ENCODE measurements at places on chromosomes 7 and 10. TPM values are rescaled to one million over a fixed set of nuclear protein-coding genes. Genes with fewer than 3 reads are reported as not detected.

SEMA4G gene
- 1.7 TPM for polyA plus RNA-seq

KCND2 gene
- polyA plus RNA-seq: 11.0 TPM

CYP3A4 gene
- not detected for polyA plus RNA-seq

MINDY3 gene
- polyA plus RNA-seq: 56.5 TPM

OPN4 gene
- polyA plus RNA-seq: not detected

HHEX gene
- not detected for polyA plus RNA-seq

ASB4 gene
- 0.11 TPM for polyA plus RNA-seq

FBXO24 gene
- polyA plus RNA-seq: 0.52 TPM

XRCC2 gene
- 1.2 TPM for polyA plus RNA-seq

TFPI2 gene
- not detected for polyA plus RNA-seq

TSPAN12 gene
- polyA plus RNA-seq: 2.2 TPM

SLIT1 gene
- polyA plus RNA-seq: 13.5 TPM

HTR5A gene
- polyA plus RNA-seq: 0.14 TPM

SVOPL gene
- polyA plus RNA-seq: 3.0 TPM

PON1 gene
- polyA plus RNA-seq: not detected

RELN gene
- polyA plus RNA-seq: 169 TPM

CCDC172 gene
- polyA plus RNA-seq: not detected

ALOX5 gene
- polyA plus RNA-seq: not detected

EBLN1 gene
- not detected for polyA plus RNA-seq

HABP2 gene
- not detected for polyA plus RNA-seq

C10orf62 gene
- polyA plus RNA-seq: not detected

SLC39A12 gene
- polyA plus RNA-seq: not detected

TNPO3 gene
- 47.7 TPM for polyA plus RNA-seq

H2BK1 gene
- polyA plus RNA-seq: not detected

TMEM229A gene
- 0.31 TPM for polyA plus RNA-seq

DENND2A gene
- polyA plus RNA-seq: 21.7 TPM

CUZD1 gene
- polyA plus RNA-seq: not detected

FEZF1 gene
- polyA plus RNA-seq: 1.1 TPM

ZNF365 gene
- 3.1 TPM for polyA plus RNA-seq

SFTPA1 gene
- not detected for polyA plus RNA-seq

EIF5AL1 gene
- polyA plus RNA-seq: 0.08 TPM

C10orf105 gene
- 0.11 TPM for polyA plus RNA-seq

ABCB1 gene
- 6.1 TPM for polyA plus RNA-seq

TCAF1 gene
- polyA plus RNA-seq: 172 TPM

IFIT1 gene
- polyA plus RNA-seq: not detected

OR9A2 gene
- polyA plus RNA-seq: not detected

PRR15 gene
- not detected for polyA plus RNA-seq

TAC1 gene
- polyA plus RNA-seq: 3,985 TPM

CREB5 gene
- polyA plus RNA-seq: 3.2 TPM

ZNF488 gene
- 0.85 TPM for polyA plus RNA-seq

PTTG1IP2 gene
- polyA plus RNA-seq: not detected

OPALIN gene
- polyA plus RNA-seq: not detected

SERPINE1 gene
- 0.12 TPM for polyA plus RNA-seq

PRLHR gene
- 0.20 TPM for polyA plus RNA-seq

PIP4K2A gene
- 11.8 TPM for polyA plus RNA-seq

ANKRD30A gene
- polyA plus RNA-seq: not detected

AKR1C2 gene
- polyA plus RNA-seq: 170 TPM

DNMBP gene
- 3.1 TPM for polyA plus RNA-seq

OPN1SW gene
- 1.9 TPM for polyA plus RNA-seq

TRIM4 gene
- not detected for polyA plus RNA-seq

ANKRD26 gene
- 14.9 TPM for polyA plus RNA-seq

AUTS2 gene
- polyA plus RNA-seq: 124 TPM

ADCY1 gene
- 18.7 TPM for polyA plus RNA-seq

ERV3-1 gene
- polyA plus RNA-seq: 48.5 TPM

PIK3CG gene
- polyA plus RNA-seq: not detected

CDNF gene
- polyA plus RNA-seq: 1.5 TPM

ZNF467 gene
- polyA plus RNA-seq: 11.9 TPM

INSYN2A gene
- 4.2 TPM for polyA plus RNA-seq

ZNF239 gene
- 8.2 TPM for polyA plus RNA-seq

All from neural cell (in vitro differentiated cells).